ENCODE measurements at places on chromosomes 3 and 15.

GRCh38 chr15:35060591-35060990, 24.5 kb downstream of the NANOGP8 start:
- DNase-seq = no peak

DNA sequence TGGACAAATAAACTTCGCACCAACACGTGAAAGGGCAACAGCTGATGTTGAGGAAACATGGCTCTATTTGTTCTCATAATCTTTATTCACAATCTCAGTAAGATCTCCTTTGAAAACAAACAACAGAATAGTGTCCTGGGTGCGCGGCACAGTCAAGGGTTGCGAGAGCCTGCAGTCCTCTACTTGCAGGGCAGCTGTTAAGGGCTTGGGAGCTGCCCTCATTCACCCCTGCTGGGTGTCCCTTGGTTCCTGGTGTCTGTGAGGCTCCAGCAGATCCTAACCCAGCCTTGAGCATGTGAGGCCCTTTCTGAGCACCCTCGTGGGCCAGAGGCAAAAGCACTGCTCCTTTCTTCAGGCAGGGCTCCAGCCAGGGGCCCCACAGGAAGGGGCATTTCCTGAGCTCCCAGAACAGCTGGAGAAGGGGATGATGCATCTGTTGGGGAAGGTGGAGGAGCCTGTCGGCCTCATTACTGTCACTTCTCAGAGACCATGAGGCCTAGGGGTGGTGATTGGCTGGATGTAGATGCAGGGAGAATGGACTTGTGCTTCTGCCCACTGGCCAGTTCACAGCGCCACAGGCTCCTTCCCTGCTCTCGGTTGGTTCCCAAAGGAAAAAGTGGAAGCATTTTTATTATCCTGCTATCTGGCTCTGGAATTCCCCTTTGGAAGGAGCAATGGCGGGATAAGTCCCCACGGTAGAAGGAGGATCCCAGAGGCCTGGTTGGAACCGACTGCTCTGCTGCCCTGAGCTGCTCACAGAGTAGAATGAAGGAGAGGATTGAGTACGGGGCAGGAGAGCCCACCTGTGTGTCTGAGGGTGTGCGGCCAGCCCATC, 51.9 kb upstream of the KLF13 start:
- DNase-seq = no peak

DNA sequence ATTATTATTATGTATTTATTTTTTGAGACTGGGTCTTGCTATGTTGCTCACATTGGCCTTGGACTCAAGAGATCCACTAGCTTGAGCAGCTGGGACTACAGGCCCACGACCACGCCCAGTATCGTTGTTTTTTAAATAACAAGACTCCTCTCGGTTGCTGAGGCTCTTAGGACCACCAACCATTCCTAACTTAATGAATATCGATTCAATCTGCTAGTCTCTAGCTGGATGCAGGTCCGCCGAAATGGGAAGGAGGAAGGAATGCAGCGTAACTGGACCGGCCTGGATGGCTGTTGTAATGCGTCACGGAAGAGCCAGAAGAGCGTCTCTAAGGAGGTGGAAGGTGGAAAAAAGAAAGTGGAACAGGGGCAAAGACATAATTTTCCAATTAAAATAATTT, 1.7 kb downstream of the ANXA2 start:
- DNase-seq = no peak

DNA sequence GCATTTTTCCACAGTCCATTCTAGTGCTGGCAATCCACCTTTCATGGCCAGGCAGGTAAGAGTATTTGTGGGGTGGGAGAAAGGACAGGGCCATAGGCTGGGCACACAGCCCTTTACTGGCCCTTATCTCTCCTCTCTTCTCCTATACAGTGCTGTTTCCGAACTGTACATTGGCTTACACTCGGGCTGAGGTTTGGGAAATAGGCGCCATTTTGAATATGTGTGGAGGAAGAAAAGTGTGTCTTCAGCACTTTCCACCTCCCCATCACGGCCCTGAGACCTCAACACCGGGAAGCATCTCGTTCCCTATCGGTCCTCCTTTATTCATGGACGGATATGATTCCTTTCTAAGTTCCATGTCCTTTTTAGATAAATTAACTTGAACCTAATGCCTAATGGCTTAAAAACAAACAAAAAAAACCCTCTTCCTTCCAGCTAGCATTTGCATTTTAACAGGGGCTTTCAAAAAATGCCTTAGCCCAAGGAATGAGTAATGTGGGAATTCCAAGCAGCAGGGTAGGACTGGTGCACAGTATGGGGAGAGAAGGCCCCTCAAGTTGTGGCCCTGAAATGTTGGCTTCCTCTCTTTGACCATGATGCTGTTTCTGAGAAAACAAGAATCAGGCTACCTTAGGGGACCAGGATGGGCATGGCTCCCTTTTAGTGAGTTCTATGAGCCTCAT, 24.5 kb downstream of the CD86 start:
- DNase-seq = no peak

DNA sequence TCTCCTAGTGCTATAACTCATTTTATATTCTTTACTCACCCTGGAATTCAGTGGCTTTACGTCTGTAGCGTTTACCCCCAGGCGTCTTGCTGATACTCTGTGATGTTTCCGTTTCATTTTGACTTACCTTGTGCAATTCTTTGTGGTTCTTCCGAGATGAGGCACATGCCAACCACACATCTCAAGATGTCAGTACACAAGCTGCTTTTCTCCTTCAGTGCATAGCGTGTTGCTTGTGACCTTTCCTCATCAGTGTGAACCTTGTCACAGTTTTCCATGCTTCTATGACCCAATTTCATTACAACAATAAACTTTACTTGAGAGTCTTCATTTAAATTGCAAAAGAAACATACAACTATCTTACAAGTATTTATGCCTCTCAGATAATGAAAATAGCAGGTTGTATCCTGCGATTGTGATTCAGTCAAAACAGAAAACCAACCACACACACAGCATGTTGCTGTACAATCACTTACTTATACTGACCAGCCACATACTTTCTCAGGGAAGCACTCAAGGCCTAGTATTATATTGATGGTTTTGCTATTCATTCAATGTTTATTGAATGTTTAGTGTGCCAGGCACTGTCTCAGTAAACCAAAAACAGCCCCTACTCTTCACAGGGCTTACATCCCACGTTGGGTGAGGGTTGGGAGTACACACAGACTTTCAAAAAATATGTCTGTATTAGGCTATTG, 4.6 kb upstream of the TBL1XR1 start:
- no peak for DNase-seq

DNA sequence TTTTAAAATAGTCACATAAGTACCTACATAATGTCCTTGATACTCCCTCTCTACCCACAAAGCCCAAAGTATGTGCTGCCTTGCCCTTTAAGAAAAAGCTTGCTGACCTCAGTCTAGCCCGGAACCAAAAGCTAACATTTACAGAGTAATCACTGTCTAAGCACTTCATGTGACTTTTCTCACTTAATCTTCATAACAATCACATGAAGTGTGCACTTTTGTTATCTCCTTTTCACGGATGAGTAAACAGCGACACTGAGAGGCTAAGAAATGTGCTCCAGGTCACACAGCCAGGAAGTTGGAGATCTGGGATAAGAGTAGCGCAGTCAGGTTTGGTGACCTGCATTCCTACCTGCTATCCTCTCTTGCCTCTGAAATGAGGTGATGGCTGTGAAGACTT, 194.0 kb downstream of the ITPR1 start:
- DNase-seq = no peak

DNA sequence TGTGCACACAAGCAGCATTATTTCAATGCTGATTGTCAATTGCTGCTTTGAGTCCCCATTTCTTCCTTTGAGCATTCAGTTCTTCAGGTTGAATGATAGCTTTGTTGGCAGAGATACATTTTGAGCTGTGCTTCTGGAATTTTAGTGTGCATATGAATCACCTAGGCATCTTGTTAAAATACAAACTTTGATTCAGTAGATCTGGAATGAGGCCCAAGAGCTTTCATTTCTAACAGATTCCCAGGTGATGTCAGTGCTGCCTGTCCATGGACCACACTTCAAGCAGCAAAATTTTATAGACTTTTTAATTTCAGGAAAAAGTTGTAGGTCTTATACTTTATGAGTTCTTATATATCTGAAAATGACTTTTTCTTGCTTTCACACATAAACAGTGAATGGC, 131.1 kb downstream of the ADAMTSL3 start:
- no peak for DNase-seq

DNA sequence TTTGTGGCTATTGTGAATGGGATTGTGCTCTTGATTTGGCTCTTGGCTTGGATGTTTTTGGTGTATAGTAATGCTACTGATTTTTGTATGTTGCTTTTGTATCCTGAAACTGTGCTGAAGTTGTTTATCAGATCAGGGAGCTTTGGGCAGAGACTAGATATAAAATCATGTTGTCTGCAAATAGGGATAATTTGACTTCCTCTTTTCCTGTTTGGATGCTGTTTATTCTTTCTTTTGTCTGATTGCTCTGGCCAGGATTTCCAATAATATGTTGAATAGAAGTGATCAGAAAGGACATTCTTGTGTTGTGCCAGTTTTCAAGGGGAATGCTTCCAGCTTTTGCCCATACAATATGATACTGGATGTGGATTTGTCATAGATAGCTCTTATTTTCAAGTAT, 66.1 kb downstream of the CHCHD6 start:
- DNase-seq = no peak

DNA sequence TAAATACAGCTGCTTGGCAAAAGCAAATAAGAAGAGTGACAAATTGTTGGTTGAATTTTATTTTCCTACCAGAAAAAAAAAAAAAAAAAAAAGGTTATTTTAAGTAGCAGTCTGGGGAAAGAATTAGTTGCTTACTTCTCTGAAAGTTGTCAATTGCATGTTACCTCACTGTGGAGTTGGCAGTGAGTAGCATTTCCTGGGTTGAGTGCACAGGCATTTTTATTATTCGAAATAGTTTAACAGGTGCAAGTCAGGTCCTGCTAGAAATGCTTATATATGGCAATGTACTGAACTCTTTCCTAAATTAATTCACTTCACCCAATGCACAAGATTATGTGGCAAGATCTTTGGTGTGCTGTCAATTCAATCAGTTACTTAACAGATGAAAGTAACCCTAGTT, 680.6 kb downstream of the EPHA3 start:
- no peak for DNase-seq

DNA sequence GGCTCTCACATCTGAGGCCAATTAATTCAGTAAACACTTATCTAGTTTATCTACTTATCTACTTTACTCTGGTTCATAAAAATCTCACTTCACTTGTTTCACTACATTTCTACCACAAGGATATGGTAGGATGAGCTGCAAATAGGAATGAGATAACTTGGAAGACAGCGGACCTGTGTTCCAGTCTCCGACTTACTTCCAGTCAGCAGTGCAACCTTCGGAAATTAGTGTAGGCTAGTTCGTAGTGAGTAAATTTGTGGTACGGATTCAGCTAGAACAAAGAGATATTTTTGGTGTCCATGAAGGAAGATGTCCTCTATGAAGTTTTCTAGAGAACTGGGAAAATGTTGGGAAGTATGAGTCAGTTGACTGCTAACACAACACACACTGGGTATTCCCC, 66.3 kb downstream of the TPRG1 start:
- no peak for DNase-seq

DNA sequence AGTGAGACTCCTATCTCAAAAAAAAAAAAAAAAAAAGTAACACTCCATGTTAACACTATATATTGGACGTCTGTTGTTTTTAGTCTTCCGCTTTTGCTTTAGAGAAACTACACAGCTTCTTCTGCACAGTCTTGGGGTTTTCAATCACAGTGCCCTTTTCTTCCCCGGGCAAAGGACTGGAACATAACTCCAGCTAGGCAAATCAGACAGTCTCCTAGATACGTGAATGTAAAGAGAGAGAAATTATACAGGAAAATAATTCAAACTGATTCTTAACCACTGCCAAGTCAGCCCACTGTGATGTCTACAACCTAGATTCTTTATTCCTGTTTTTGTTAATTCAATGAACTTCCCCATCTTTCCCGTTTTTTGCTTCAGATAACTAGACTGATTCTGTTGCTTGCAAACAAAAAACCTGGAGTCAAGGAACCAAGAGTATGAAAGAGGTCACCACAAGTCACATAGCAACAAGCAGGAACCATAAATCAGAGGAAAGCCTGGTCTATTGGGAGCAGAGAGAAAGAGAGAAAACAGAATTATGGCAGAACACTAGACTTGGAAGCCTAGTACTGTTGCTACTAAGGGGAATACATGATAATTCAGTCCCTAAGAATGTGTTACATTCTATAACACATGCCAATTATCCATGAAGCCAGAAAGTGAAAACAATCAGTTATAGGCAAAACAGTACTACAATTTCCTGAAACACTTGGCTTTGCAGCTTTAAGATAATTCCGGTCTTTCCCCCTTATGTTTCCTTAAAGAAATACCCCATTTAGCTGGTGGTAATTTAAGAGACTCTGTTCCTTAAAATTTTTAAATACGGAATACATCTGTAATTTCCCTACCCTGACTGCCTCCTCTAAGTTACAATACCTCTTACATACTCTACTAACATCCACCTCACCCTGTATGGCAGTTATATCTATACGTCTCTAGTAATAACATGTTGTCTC, 63.1 kb downstream of the TBL1XR1 start:
- DNase-seq = no peak

DNA sequence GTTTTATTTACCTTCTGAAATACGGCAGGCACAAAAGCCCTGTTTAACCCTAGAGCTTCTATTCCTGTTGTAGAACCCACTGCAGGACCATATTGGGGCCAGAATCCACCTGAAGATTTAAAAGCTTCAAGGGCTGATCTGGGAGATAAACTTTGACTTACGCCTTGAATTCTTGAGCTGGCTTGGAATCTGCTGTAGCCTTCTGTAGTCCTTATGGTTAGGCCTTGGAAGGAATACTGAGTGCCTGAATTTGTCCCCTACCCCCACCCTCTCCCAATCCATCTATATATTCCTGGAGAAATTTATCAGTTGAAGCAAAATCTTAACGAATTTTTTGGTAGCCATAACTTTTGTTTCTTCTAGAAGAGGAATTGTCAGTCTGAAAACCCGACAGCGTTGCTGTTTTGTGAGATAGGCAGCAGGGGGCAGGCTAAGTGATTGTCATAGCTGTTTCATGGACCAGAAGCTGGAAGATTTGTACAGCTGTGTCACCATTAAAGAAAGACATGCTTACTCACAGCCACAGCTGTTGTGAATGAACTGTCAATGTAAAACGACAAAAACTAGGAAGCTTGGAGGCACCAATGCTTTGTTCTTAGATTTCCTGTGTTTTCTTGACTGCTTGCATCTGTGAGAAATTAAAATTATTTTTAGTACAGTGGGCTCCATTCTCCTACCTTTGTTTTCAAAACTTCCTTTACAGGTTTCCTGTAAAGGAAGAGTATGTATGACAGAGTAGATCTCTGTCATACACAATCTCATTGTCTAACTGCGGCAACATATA, 12.8 kb downstream of the LXN start:
- peak; percentile 64 for DNase-seq

- DNase-seq = no peak
These were observed 228.1 kb downstream of the ADAMTS9 start for GRCh38 chr3:64459711-64460110.

- no peak for DNase-seq
These were observed 206.9 kb downstream of the RPLP1 start for GRCh38 chr15:69659454-69660050.

DNA sequence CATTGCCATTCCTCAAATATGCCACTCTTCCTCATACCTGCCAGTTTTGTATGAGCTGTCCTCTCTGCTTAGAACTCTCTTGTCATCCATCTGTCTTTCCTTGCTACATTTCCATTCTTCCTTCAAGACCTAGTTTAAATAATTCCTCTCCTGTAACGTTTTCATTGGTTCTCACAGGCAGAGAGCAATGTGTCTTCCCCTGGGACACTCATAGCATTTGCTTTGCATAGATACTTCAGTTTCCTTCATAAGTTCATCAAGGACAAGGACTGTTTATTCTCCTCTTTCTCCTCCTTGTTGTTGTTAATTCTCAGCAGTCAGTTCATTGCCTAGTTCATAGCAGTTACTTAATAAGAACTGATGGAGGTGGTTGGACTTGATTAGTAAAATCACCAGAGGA, 10.5 kb downstream of the NR2C2 start:
- DNase-seq = no peak

- no peak for DNase-seq
These were observed 13.0 kb downstream of the VIPR1 start for GRCh38 chr3:42515391-42515916.
